Activated CD8-positive, alpha-beta memory T cell treated with anti-CD3 and anti-CD28 coated beads, Interleukin-2, amount 10 ng/mL, durations not matched to agents 7 days and 5 days (primary cell): ENCODE measurements at places on chromosomes 11 and 22. TPM values are rescaled to one million over a fixed set of nuclear protein-coding genes. Genes with fewer than 3 reads are reported as not detected.

NAA40 gene
- 46.0 TPM for total RNA-seq

OR2AT4 gene
- total RNA-seq, result not detected

POU2F3 gene
- not detected for total RNA-seq

SMC1B gene
- total RNA-seq, result 2.4 TPM

NTM gene
- not detected for total RNA-seq

IGF2 gene
- 0.91 TPM for total RNA-seq

QSER1 gene
- 11.6 TPM for total RNA-seq

GRK3 gene
- 34.1 TPM for total RNA-seq

TSSK2 gene
- total RNA-seq, result not detected

KCNJ5 gene
- not detected for total RNA-seq

EMID1 gene
- not detected for total RNA-seq

PTPN5 gene
- total RNA-seq, result not detected

PLAAT5 gene
- 0.26 TPM for total RNA-seq

IGLL5 gene
- not detected for total RNA-seq

TSGA10IP gene
- total RNA-seq, result not detected

RFPL2 gene
- 0.16 TPM for total RNA-seq

OR51I1 gene
- not detected for total RNA-seq

ARHGEF17 gene
- total RNA-seq, result not detected

BATF2 gene
- 0.33 TPM for total RNA-seq

MS4A15 gene
- not detected for total RNA-seq

SHISAL1 gene
- total RNA-seq, result not detected

MAJIN gene
- not detected for total RNA-seq

OR5T3 gene
- total RNA-seq, result not detected

USP2 gene
- 0.28 TPM for total RNA-seq

CLDN5 gene
- total RNA-seq, result not detected

RTN4R gene
- 1.4 TPM for total RNA-seq

PATE2 gene
- not detected for total RNA-seq

OR51A7 gene
- total RNA-seq, result not detected

OR52B2 gene
- total RNA-seq, result not detected

VWA5A gene
- total RNA-seq, result 4.8 TPM

VSIG2 gene
- not detected for total RNA-seq

DENND6B gene
- 5.7 TPM for total RNA-seq

SLC37A4 gene
- 26.0 TPM for total RNA-seq

NOX4 gene
- total RNA-seq, result not detected

TRPM5 gene
- not detected for total RNA-seq

OR51E1 gene
- not detected for total RNA-seq

PHLDA2 gene
- 1.1 TPM for total RNA-seq

INSC gene
- total RNA-seq, result 0.61 TPM

MMP7 gene
- total RNA-seq, result not detected
